ENCODE measurements at places on chromosomes 11 and 22.

GRCh38 chr11:32529994-32530588 lies 53.5 kb upstream of the EIF3M start:
- DNase-seq: no peak

GRCh38 chr11:43644621-43645299 lies 35.8 kb upstream of the HSD17B12 start:
- peak; percentile 8 for DNase-seq

- DNase-seq: no peak
These were observed 221.9 kb upstream of the PDGFD start for GRCh38 chr11:104385884-104386283.

GRCh38 chr22:41564563-41564962 lies 3.8 kb downstream of the CSDC2 start:
- no peak for DNase-seq

DNA sequence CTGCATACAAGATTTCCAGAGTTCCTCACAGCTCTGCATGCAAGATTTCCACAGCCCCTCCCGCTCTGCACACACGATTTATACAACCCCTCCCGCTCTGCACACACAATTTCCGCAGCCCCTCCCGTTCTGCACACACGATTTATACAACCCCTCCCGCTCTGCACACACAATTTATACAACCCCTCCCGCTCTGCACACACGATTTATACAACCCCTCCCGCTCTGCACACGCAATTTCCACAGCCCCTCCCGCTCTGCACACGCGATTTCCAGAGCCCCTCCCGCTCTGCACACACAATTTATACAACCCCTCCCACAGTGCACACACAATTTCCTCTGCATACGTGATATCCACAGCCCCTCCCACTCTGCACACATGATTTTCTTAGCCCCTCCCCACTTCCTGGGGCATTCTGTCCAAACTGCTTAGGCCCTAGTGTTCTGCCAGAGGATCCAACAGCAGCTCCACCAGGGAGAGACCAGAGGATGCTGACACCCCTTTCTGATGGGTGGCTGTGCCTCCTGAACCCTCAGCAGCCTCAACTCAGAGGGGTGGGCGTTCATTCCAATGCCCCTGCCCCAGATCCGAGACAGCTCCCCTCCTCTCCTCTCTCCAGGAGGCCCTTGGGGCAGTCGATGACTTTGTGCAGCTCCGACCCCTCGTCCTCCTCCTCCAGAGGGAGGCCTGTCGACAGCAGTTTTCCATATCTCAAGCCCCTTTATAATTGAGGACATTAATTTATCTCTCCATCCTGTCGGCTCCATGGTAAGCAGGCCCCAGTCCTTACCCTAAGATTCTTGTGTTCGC lies 671.7 kb downstream of the BRD1 start:
- DNase-seq: no peak

GRCh38 chr11:9535189-9535781 lies 38.2 kb upstream of the WEE1 start:
- DNase-seq: peak; percentile 69

GRCh38 chr22:41781507-41781906 lies 19.0 kb upstream of the CCDC134 start:
- DNase-seq: no peak

DNA sequence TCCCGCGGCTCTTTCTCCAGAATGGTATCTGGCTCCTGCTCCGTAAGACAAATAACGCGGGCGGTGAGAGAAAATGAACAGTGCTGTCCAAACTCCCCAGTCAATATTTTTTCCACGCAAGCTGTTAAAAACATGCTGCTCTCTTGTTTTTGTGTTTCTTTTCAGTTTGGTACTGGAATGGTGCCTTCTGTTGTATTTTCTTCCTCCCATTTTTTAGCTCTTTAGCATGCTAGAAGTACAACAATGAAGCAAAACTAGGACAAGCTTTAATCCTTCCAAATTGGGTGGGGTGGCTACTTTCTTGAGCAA lies 599 bp upstream of the PPP2R1B start:
- no peak for DNase-seq

DNA sequence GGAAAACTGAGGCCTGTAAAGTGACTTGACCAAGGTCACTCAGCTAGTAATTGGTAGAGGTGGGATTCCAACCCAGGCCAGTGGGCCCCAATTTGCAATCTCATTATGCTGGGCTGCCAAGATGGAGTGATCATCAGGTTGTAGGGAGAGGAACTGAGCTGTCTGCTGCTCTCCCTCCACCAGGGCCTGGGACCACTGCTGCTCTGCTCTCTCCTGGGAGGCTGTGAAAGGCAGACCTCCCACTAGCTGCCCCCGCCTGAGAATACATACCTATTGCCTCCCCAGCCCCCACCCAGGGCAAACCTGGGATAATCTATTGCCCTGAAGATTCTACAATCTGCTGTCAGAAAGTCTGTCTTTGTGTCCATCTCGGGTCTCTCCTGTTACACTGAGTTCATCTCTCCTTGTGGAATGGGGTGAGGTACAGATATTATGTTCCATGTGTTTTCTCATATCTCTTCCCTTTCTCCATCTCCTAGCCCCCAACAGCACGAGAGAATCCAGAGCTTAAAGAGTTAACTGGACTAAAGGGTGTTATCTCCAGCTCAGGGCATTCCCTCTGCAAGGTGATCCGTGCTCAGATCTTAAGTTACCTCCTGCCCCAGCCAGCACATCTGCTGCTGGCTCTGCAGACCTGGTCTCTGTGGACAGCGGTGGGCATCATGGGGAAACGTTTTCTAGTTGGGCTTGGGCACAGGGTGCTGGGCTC lies 5.6 kb downstream of the NECTIN1 start:
- DNase-seq: no peak

- no peak for DNase-seq
These were observed 1507.5 kb downstream of the BRD1 start for GRCh38 chr22:48320048-48320682.

GRCh38 chr11:37571246-37571645 lies 973.2 kb upstream of the RAG2 start:
- no peak for DNase-seq

- no peak for DNase-seq
These were observed 32.3 kb downstream of the PISD start for GRCh38 chr22:31629741-31630184.

- peak; percentile 34 for DNase-seq
These were observed 847 bp downstream of the ME3 start for GRCh38 chr11:86671531-86672006.

DNA sequence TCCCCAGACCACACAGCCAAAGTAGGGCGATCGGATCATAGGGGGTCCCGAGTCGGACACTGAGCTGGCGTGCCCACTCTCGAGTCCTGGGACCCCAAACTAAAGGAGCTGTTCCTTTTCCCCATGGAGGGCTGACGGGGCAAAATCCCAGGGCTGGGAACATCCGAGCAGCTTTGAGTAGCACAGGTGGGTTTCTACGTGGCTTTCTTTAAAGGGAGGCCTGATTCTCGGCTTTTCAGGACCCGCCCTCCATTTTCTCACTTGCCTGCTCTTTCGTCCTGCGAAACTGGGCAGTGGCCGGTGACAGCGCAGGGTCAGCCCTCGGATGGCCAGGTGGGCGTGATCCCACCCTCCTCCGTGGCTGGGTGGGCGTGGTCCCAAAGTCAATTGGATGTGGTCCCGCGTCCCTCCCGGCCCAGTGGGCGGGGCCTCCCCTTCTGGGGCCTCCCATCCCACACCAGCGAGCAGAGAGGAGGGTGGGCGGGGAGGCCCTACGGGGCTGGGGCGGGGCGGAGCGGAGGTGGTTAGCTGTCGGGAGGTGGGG lies 17.5 kb upstream of the TXNRD2 start:
- DNase-seq: peak; percentile 56

DNA sequence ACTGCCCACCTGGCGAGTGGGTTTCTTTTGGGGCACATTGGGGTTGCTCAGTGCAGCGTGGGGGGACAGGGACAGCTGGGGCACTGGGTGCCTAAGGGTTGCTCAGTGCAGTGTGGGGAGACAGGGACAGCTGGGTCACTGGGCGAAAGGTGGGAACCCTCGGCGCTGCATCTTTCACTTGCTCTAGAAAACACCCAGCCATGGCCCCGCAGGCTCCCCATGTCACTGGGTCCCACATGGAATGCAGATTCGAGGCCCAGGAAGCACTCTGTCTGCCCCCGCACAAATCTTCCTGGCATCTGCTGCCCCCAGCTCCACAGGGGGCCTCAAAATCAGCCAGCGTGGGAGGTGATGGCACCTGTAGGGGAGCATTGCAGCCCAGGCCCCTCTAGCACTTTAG lies 229.3 kb downstream of the BRD1 start:
- no peak for DNase-seq

DNA sequence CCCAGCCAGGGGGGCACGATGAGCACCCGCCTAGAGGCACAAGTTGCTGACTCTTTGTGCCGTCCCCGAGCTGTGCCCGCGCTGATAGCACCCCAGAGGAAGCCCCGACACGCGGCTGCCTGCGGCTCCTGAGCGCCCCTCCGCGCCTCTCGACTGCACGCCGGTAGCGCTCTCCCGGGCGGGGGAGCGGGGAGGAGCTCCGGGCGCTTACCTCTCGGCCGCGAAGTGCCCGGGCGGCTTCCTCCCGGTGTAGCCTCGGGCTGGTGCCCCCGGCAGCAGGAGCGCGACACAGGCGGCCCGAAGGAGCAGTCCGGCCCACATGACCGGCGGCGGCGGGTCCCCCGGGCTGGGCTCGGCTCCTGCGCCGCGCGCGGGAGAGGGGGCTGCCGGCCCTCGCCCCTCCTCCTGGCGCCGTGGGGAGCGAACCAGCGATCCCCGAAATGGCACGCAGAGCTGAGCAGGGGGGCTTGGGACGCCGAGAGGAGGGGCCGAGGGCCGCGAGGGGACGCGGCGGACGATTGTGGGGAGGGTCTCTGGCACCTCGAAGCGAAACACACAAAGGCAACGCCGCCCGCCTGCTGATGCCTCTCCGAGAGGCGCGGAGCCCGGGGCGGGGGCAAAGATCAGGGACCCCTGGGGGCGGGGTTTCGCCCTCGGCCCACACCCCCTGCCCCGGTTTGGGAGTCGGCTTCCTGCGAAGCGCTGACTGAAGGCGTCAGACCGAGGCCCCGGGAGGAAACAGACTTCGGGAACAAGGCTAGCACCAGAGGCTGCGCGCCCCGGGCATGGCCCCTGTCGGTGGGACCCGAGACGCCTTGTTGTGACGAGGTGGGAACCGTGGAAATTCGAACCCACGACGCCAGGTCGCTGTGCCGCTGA lies at the start of gene VWCE:
VWCE (minus strand) TSS at position 600 of the 879 bp plus-strand sequence; CDS start at position 321, 279 bp downstream.
- DNase-seq: peak; percentile 43

- no peak for DNase-seq
These were observed 3.0 kb downstream of the CXCR5 start for GRCh38 chr11:118886681-118887111.

DNA sequence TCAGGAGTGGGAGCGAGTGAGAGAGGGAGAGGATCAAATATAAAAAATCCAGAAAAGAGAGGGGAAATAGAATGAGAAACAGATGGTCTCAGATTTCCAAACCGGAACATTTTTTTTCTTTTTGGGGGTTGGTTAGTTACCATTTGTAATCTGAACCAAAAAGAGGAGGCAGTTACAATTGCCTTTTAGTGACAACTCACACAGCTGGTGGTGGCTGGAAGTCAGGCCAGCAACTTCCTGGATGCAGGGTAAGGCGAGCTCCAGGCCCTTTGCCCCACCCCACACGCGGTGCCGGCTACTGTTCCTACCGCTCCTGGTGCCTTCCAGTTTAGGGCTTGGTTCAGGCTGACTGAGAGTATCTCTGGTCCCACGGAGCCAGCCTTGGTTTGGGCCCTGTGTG lies 21.0 kb upstream of the UBASH3B start:
- DNase-seq: no peak

DNA sequence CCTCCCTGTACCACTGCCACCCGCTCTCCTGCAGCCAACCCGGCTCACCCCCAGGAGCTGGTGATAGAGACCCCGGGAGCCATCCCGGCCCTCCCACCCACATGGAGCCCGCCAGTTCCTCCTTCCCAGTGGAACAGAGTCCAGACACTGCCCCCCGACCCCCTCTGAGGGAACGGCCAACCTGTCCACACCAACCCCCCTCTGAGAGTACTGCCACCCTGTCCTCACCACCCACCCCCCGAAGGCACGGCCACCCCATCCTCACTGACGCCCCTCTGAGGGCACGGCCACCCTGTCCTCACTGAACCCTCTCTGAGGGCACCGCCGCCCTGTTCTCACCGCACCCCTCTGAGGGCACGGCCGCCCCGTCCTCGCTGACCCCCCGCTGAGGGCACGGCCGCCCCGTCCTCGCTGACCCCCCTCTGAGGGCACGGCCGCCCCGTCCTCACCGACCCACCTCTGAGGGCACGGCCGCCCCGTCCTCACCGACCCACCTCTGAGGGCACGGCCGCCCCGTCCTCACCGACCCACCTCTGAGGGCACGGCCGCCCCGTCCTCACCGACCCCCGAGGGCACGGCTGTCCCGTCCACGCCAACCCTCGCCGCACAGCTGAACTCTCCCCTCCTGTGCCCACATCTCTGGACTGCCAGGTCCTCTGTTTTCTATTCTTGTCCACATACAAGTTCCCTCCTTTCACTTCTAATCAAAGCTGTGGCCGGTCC lies 18.0 kb downstream of the TOLLIP start:
- no peak for DNase-seq

DNA sequence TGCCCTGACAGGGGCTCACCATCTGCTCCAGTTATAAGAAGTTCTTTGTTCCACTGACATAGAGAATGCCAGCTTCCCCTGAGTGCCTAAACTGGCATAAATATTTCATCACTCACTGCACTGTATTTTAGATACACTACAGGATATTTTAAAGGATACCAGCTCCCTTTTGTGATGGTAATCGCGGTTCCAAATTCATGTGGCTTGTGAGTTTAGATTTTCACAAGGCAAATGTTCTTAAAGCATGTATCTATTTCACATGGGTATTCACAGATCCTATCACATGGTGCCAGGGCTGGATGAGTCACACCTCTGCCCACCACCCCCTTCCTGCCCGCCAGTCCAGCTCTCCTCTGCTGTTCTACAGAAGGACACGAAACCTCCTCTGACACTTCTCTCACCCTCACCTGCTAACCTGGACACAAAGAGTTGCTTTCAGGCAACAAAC lies 105.5 kb downstream of the KCNC1 start:
- DNase-seq: no peak

GRCh38 chr11:37695283-37695682 lies 1097.2 kb upstream of the RAG2 start:
- DNase-seq: no peak

GRCh38 chr11:36048496-36049247 lies 104.8 kb downstream of the LDLRAD3 start:
- DNase-seq: no peak

DNA sequence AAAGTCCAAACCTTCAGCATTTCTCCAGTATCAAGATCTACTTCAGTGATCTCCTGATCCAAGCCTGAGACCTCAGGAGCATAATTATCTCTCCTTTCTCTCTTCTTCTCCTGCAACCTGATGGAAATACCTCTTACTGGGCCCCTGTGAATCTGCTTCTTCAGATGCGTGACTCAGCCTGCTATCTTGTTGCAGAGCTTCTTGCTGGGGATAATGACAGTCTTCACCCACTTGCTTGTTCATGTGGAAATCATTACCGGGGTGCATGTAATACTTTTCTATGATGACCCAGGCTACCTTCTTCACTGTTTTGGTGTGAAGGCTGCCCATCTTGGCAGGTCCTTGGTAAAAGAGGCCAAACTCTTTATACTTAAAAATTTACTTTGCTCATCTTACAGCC lies 140.0 kb upstream of the POU2AF2 start:
- DNase-seq: peak; percentile 13

Measured in fibroblast of the aortic adventitia (primary cell).